ENCODE measurements at places on chromosomes 7 and 10. TPM values are rescaled to one million over a fixed set of nuclear protein-coding genes. Genes with fewer than 3 reads are reported as not detected.

The AMZ1 gene
- total RNA-seq = 0.17 TPM

The KCP gene
- total RNA-seq = 0.69 TPM

The IGFBP3 gene
- 12.5 TPM for total RNA-seq

The SLK gene
- 37.9 TPM for total RNA-seq

The CFTR gene
- total RNA-seq = not detected

The PAX4 gene
- total RNA-seq = not detected

GRCh38 chr10:44015702-44016500 lies 367.2 kb upstream of the ZNF32 start:
- H3K27me3 ChIP-seq = no peaks in the 10 kb centered on the region
- peaks cover 6% of the 10 kb centered on the region for H3K4me1 ChIP-seq
- no peak overlapping the region for H3K4me3 ChIP-seq

GRCh38 chr10:24872049-24872789 lies 80.2 kb downstream of the PRTFDC1 start:
- peaks cover 7% of the 10 kb centered on the region for H3K4me1 ChIP-seq
- peaks cover 11% of the 10 kb centered on the region for H3K36me3 ChIP-seq
- no peak overlapping the region for H3K27ac ChIP-seq
- no peak for DNase-seq

- H3K27ac ChIP-seq = peak overlapping the region; percentile 11
- H3K36me3 ChIP-seq = peaks cover 78% of the 10 kb centered on the region
- peaks cover 60% of the 10 kb centered on the region for H3K4me1 ChIP-seq
- no peaks in the 10 kb centered on the region for H3K27me3 ChIP-seq
- DNase-seq = no peak
These were observed 93.1 kb downstream of the CARD11 start for GRCh38 chr7:2950578-2950977.

GRCh38 chr10:96043033-96043892 lies at the start of gene CCNJ:
Gene CCNJ (plus strand): TSS chr10:96043583. CDS start chr10:96044394, 811 bp downstream.
- H3K36me3 ChIP-seq = peaks cover 13% of the 10 kb centered on the region
- H3K4me1 ChIP-seq = peaks cover 27% of the 10 kb centered on the region
- DNase-seq = peak; percentile 91
- H3K27me3 ChIP-seq = peaks cover 6% of the 10 kb centered on the region
- peak within 1 kb of the TSS; percentile 92 for H3K4me3 ChIP-seq

- peaks cover 4% of the 10 kb centered on the region for H3K27me3 ChIP-seq
- no peaks in the 10 kb centered on the region for H3K4me1 ChIP-seq
- H3K4me3 ChIP-seq = no peak overlapping the region
- no peaks in the 10 kb centered on the region for H3K36me3 ChIP-seq
These were observed 75.5 kb upstream of the PPP2R2D start for GRCh38 chr10:131825150-131825848.

GRCh38 chr10:11009471-11010308 lies 8.0 kb upstream of the CELF2 start:
- no peaks in the 10 kb centered on the region for H3K36me3 ChIP-seq
- no peak overlapping the region for H3K27ac ChIP-seq
- no peak for DNase-seq
- H3K27me3 ChIP-seq = peaks cover 77% of the 10 kb centered on the region
- peaks cover 9% of the 10 kb centered on the region for H3K4me1 ChIP-seq
- no peak overlapping the region for H3K4me3 ChIP-seq

DNA sequence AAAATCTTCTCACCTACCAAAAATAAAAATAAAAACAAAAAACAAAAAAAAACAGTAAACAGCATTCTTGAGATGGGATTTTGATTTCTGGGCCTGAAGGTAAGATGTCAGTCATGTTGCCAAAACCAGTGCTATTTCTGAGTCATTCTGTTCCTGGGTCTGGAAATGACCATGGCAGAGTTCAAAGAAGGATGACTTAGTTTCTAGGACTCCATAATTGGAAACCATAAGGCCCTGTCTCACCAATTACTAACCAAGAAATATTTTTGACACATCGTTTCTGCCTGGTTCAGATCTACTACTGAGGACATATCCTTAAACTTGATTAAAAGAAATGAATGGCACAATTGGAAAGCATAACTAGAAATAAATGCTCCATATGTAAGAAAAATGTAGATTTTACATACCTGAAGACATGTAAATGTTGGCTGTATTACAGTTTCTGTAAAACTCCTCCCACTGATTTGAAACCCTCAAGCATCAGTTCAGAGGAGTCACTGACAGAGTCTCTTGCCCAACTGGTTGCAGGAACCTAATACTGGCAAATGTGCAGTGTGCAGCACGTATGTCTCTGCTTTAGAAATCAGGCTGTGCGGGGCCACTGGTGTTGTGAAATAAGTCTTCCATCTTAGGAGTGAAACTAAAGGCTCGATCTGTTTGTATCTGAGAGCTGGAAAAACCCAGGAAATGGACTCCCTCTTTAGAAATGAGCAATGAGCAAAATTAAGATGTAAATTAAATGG lies 84.8 kb upstream of the EGR2 start:
- peaks cover 21% of the 10 kb centered on the region for H3K27me3 ChIP-seq
- no peak for DNase-seq
- no peak overlapping the region for H3K27ac ChIP-seq
- no peaks in the 10 kb centered on the region for H3K36me3 ChIP-seq
- no peaks in the 10 kb centered on the region for H3K4me1 ChIP-seq
- no peak overlapping the region for H3K4me3 ChIP-seq

- H3K4me1 ChIP-seq = no peaks in the 10 kb centered on the region
- DNase-seq = no peak
- no peak overlapping the region for H3K4me3 ChIP-seq
- H3K27ac ChIP-seq = no peak overlapping the region
These were observed 113.2 kb upstream of the VWC2 start for GRCh38 chr7:49660170-49660783.

- peaks cover 23% of the 10 kb centered on the region for H3K27me3 ChIP-seq
- no peak overlapping the region for H3K4me3 ChIP-seq
- no peaks in the 10 kb centered on the region for H3K36me3 ChIP-seq
- no peak for DNase-seq
These were observed 6.8 kb upstream of the HIPK2 start for GRCh38 chr7:139784648-139785047.
